AG09309 (cell line): ENCODE measurements at places on chromosomes 7 and 10.

DNA sequence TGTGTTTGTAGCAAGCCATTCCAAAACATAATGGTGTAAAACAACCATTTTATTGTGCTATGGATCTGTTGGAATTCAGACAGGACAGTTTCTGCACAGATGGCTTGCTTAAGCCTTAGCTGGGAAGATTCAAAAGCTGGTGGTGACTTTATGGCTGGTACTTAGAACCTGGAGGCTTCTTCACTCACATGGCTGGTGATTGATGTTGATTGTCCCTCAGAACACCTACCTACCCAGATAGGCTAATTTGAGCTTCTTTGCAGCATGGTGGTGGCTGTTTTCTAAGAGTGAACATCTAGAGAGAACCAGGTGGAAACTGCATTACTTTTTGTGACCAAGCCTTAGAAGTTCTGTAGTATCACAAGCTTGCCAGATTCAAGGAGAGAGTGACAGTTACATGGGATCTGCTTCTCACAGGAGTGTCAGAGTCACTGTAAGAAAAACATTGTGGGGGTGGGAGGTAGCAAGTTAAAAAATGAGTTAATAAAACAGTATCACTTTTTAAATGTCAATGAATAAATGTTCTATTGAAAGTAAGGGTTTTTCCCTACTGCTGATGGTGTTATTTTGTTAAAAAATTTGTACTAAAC, 7.1 kb downstream of the R3HCC1L start:
- no peak for DNase-seq

GRCh38 chr7:45712057-45712689, 138.0 kb downstream of the ADCY1 start:
- no peak for DNase-seq

GRCh38 chr10:91357497-91357896, 52.6 kb upstream of the HECTD2 start:
- no peak for DNase-seq

GRCh38 chr10:114678336-114678735, 20.3 kb upstream of the ABLIM1 start:
- no peak for DNase-seq

DNA sequence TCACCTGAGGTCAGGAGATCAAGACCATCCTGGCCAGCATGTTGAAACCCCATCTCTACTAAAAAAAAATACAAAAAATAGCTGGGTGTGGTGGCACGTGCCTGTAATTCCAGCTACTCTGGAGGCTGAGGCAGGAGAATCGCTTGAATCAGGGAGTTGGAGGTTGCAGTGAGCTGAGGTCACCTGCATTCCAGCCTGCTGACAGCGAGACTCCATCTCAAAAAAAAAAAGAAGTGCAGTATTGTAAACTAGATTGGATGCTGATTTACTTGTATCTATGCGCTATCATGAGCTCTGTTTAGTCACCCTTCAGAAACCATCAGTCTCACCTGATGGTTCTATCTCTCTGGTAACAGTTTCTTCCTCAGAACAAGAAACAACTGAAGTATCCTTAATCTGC, 13.8 kb downstream of the ZSCAN21 start:
- no peak for DNase-seq

DNA sequence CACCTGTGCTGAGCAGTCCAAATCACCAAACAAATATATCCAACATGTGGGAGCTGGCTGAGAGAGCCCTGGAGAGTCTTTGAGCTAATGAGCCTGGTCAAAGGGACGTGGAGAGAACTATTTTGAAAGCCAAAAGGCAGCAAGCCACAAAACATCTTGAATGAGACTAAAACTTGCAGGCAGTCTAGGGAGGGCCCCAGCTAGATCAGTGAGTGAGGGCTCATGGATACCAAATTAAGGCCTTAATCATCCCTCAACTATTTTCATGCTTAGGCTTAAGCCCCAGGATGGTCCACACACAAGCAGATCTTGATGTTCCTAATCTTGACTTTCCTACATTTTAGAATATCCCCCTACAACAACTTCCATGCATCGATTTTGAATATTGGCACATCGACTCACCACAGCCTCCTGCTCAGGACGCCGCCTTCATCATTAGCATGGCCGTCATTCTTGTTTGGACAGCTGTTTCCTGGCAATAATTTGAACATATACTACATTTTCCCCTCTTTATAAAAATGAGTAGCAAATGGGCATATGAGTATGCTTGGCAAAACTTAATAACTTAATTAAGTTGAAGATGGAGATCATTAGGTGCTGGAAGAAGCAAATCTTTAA, 86.9 kb upstream of the ADAM12 start:
- no peak for DNase-seq

- no peak for DNase-seq
Observed at GRCh38 chr10:47190301-47190700, 109.7 kb upstream of the GDF10 start.

- no peak for DNase-seq
Observed at GRCh38 chr10:102646610-102647442, 2.5 kb downstream of the TRIM8 start.

GRCh38 chr10:102113956-102114857, 6.0 kb downstream of the LDB1 start:
- no peak for DNase-seq

- DNase-seq, result no peak
Observed at GRCh38 chr10:33265621-33266020, 68.8 kb downstream of the NRP1 start.

- no peak for DNase-seq
Observed at GRCh38 chr10:44369296-44369695, 15.6 kb downstream of the CXCL12 start.

- no peak for DNase-seq
Observed at GRCh38 chr10:128373071-128373749, 247.0 kb upstream of the MKI67 start.

DNA sequence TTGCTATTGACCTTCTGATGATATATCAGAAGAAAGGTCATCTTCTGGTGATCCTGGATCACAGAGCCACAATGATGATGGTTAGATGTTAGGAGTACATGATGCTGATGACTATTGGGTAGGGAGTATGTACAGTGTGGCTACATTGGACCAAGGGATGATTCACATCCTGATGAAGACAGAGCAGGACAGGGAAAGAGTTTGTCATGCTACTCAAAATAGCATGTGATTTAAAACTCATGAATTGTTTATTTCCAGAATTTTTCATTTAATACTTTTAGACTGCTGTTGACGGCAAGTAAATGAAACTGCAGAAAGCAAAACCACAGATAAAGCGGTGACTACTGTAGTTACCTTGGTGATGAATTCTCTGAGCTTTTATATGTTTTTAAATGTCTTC, 397.3 kb downstream of the PPP1R3A start:
- DNase-seq, result no peak

GRCh38 chr10:11042357-11042756, 24.7 kb downstream of the CELF2 start:
- DNase-seq, result no peak

GRCh38 chr10:86046845-86047460, 319.6 kb downstream of the GRID1 start:
- no peak for DNase-seq

GRCh38 chr10:6151087-6151977, 51.4 kb upstream of the PFKFB3 start:
- DNase-seq, result no peak

DNA sequence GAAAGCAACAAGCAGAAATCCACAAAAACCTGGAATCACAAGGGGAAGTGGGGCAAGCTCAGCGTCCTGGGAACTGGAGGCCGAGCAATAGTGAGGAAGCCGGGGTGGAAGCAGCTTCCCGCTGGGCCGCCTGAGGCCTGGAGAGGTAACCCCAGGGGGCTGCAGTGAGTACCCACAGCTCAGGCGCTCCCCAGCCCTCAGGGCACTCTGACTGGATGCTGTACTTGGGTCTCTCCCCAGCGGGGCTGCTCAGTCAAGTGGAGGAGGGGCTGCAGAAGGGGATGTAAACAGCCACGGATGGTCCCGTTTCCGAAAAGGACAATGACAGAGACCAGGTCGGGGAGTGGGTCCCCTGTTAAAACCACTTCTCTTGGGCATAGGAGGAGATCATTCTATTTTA, 50.3 kb downstream of the SLIT1 start:
- no peak for DNase-seq

DNA sequence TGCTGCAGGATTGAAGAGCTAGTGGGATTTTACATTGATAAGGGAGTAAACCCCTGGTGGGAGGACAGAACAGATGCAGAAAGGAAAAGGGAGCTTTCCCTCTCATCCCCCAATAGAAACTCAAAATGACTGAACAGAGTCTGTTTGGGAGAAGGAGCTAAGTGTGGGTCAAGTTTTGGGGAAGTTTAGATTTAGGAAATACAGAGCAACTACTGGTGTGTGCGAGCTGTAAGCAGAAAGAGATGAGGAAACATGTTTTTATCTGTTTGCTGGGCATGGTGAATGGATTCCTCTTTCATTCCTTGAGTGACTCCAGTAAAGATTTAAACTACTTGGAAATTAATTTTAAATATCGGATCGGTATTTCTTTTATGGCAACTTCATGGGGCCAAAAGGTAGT, 132.7 kb downstream of the AOAH start:
- DNase-seq, result no peak

- no peak for DNase-seq
Observed at GRCh38 chr7:9200626-9201025, 767.2 kb downstream of the NXPH1 start.

DNA sequence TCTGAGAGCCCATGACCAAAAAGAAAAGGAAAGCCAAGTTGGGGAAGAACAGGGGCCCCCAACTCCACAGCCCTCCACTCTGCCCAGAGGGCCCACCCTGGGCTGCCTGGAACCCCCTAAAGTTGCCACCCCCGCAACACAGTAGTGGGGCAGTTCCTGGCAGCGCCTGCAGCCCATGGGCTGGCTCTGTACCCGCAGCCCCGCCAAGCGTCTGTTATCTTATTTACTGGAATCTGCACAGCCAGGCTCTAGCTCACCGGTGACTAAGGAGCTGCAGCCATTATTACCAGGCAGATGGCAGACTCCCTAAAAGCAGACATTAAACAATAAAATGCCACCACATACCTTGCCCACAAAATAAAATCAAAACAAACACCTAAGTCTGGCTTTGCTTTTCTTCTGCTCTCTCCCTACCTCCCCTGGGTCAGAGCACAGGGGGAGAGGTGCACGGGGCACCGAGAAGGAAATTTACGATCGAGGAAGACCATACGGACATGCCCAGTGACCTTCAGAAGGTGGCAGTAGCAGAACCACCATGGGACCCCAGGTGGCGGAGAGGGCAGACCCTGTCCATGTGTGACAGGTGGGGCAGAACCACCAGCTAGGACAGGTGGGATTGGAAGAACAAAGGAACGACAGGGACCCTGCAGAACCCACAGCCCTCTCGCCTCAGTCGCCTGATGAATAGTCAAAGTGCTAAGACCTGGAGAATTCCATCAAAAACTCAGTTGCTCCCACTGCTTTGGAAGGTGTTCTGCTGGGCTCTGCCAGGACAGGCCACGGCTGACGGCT, 66.3 kb downstream of the PRKAG2 start:
- no peak for DNase-seq

GRCh38 chr10:59865101-59865500, 41.3 kb downstream of the CCDC6 start:
- DNase-seq, result no peak

DNA sequence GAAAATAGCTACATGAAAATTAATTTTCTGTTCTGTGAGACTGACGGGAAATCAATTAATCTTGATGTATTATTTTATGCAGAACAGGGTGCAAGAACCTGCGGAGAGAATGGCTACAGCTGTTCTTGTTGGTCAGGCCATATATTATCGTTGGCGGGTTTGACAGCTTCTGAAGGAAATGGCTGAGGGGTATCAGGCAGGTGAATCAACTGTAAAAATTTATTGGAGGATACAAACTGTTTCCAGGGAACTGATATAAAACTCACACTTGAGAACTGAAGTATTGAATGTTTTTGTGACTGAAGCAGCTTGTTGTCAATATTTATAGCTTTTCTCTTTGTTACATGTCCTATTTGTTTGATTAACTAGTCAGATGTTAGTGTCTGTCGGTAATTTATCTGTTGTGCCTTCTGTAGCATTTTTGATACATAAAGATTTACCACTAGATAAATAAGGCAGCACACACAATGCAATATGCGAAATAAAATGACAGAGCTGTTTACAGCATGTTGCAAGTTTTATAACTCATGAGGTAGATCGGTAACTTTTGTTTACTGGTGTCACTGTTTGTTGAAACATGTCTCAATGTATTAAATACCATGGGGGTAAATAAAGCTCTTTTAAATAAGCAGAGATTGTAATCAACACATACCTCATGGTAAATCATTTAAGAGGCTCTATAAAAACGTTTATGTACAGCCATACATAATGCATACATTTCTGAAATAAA, 308.2 kb downstream of the LRMDA start:
- no peak for DNase-seq
